ENCODE measurements at places on chromosomes 2 and 18.

DNA sequence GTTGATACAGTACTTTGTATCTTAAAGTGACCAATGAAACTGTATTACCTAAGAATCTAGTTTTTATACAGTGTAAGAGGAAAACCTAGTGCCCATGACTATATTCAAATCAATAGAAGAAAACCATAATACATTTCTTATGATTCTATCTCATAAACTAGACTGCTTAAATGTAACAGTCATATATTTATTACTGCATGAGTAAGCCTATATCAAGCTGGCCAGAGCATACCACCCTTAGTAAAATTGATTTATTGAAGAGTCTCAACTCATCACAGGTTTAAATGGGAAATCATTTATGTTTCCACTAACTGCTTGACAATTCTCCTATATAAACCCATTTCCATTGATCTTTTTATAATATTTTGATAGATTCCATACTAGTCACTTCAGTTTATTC lies 1059.2 kb upstream of the LRRTM1 start:
- DNase-seq = no peak

GRCh38 chr18:69982417-69982816 lies 34.7 kb upstream of the CD226 start:
- no peak for DNase-seq

DNA sequence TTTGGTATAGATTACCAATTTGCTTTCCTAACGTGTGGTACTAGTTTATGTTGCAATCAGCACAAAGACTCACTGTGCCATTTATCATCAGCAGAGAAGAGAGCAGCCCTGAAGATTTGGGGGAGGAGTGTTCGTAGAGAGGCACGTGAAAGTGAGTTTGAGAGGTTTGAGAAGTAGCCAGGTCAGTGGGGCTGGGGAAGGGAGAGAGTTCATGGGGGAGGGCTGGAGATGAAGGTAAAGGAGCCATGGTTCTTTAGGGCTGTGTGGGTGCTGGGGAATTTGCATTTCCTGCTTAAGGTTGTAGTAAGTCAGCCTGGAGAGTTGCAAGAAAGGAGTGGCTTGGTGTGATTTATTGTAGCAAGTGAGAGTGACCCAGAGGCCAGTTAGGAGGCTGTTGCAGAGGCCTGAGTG lies 172.1 kb downstream of the NEDD4L start:
- no peak for DNase-seq

- no peak for DNase-seq
Observed at GRCh38 chr2:20496076-20496872, 49.4 kb downstream of the RHOB start.

- DNase-seq = no peak
Observed at GRCh38 chr2:138267902-138268254, 233.7 kb upstream of the SPOPL start.

DNA sequence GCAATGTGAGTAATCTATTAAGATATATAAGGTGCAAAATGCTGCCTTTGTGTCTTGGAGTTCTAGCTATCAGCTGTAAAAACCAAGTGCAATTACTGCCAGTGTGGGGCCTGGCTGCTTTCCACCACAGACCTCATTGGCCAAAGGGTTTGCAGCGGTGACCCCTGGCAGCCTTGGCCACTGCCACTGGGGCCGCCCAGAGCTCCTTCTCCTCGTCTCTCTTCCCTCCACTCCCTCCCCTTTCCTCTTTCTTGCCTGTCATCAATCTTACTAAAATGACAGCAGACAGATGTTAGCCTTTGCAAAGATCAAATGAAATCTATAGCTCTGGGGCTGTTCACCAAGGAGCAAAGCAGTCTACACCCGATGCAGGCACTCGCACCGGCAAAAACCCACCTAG lies 986.3 kb downstream of the BCL11A start:
- DNase-seq = no peak

DNA sequence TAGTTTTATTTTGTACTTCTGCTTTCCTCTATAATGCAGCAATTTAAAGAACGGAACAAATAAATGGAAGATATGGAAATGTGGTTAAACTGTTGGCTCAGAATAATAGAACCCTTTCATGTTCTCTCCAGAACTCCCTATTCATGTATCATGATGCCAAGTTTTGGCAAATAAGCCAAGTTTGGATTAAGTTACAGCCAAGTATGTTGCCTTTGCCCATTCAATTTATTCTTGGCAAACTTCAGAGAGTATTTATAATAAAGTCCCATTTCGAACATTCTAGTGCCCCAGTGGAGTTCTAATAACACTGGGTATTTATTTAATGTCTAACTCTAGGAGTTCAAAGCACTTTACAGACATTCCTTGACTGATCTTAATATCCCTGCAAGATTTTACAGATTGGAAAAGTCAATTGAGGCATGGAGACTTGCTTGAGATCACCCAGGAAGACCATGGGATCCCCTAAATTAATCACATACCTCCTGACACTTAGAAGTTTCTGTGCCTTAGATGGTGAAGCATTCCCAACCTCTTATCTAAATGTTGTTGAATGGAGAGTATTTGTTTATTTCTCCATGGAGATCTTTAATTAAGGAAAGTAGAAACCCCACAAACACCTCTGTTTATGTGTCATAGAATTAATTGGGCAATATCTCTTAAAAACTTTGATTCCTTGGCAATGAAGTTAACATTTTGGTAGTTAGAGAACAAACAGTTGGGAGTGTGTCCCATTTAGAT lies 106.7 kb downstream of the ACKR3 start:
- no peak for DNase-seq

DNA sequence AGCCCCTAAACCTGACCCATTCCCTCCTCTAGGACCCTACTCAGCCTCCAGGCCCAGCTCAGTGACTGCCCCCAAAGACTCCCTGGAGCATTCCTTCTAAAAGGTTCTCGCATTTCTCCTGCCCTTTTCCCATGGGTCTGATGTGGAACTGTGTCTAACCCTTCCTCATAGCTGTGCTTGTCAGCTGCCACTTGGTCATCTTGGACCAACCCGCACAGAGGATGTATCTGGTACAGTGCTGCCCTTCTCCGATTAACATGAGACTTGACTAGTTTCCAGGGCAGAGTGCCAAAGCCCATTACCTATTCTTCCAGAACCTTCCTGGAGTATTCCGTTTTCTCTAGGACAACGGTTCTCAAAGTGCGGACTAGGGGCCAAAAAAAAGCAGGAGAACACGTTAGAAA lies 518 bp upstream of the NFU1 start:
- peak; percentile 19 for DNase-seq

GRCh38 chr18:35112696-35113095 lies 71.5 kb downstream of the MAPRE2 start:
- no peak for DNase-seq

- DNase-seq = no peak
Observed at GRCh38 chr18:4130734-4131719, 324.1 kb downstream of the DLGAP1 start.

GRCh38 chr18:23144640-23145039 lies 9.4 kb downstream of the CABLES1 start:
- no peak for DNase-seq

DNA sequence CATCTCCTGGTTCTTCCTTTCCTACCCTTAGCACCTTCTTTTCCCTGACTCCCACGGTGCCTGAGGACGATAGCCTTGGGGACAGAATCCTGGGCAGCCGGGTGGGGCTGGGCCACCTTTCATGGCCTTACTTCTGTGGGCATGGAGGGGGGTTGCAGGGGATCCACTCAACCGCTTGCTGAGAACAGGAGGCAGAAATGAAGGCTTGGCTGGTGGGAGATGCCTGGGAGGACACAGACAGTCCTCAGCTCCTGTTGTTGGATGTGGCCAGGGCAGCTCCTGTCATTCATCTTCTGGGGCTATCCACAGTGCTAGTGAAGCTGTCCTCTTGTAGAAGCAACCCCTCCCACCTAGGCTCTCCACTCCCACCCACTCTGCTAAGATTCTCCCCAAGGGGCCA lies 95.5 kb upstream of the CELF4 start:
- DNase-seq = no peak

DNA sequence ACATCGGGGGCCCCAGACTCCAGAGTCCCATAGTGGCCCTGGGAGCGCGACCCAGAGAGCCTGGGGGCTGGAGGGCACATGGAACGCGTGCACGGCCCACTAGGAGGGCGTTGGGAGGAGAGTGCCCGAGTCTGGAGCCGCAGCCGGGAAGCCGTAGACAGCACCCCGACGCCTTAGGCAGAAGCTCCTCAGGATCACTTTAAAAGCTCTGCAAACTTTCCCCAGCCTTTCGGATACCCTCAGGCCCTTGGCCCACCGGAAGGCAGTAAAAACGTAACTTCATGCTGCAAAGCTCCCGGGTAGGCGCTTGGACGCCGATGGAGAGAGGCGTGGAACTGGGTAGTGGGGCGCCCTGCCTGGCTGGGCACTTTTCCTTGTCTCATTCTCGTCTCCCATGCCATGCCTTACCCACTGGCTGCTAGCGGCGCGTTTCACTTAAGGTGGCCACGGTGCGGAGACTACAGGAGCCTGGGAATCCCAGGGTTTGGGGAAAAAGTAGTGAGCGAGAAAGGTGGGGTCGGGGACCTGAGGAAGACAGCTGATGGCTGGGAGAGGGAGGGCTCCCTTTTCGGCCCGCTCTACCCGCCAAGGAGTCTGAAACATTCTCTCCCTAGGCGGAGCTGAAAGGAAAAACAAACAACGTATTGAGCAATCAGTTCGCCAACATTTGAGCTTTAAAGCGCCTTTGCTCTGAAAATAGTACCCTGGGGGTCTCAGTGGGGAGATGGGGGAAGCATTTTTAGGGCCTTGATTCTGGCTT lies 141.8 kb downstream of the MEIS1 start:
- DNase-seq = no peak

DNA sequence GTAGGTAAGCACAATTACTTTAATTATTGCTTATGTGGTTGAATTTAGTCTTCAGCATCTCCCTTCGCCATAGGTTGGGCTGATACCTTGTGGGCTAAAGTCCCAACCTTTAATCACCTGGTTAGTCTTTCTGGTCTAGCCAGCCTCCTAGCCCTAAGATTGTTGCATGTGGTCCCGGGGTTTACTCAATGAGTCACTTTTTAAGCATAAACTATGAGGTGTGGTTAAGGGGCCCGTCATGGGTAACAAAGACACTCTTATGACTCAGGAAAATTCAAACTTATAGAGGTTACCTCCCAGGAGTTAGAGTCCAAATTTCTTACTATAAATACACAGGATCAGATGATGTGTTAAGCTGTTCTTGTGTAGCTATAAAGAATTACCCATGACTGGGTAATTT lies 841.6 kb downstream of the TRIB2 start:
- DNase-seq = no peak

DNA sequence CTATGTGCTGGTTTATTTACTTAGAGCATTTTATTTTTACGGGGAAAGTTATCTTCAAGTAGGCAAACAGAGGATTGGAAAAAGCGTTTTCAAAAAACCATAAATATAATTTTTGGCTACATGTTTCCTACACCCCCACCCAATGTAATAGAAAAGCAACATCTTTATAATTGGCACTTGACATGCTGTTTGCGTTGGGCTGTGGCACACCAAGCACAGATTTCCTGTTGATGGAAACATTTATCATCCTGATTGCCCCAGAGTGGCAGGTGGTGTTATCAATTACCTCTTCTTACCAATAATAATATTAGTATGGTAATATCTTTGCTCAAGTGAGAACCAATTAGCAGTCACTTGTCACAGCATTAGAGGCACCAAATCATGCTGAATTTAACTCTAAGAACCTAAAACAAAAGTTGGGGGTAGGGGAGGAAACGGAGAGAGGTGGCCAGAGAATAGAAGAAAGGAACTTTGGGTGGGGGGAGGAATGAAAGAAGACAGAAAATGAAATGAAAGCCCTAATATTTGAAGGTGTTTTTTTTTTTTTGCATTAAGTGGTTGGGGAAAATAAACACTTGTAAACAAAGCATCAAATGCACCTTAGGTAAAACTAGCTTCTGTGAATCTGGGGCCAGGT lies 3.8 kb upstream of the SALL3 start:
- no peak for DNase-seq

- DNase-seq = no peak
Observed at GRCh38 chr2:160870729-160871465, 289.3 kb upstream of the TANK start.

- peak; percentile 29 for DNase-seq
Observed at GRCh38 chr2:23533338-23533695, 148.3 kb downstream of the KLHL29 start.

- DNase-seq = no peak
Observed at GRCh38 chr2:1989216-1989615, 244.9 kb upstream of the PXDN start.

GRCh38 chr2:189411860-189412259 lies 29.4 kb upstream of the WDR75 start:
- no peak for DNase-seq

Measured in NCI-H1092 (cell line).